MG63 (cell line): ENCODE measurements at places on chromosomes 2 and 18. TPM values are rescaled to one million over a fixed set of nuclear protein-coding genes. Genes with fewer than 3 reads are reported as not detected.

MGAT4A gene
- 0.89 and 2.2 TPM in 2 replicates for total RNA-seq

SERPINB4 gene
- total RNA-seq: not detected in 2 replicates

OR6B2 gene
- total RNA-seq: not detected in 2 replicates

PROM2 gene
- 2.0 and 2.3 TPM in 2 replicates for total RNA-seq

RRM2 gene
- total RNA-seq: 31.3 and 33.2 TPM in 2 replicates

RUFY4 gene
- not detected in 2 replicates for total RNA-seq

GKN1 gene
- total RNA-seq: not detected in 2 replicates

PLGLB1 gene
- total RNA-seq: 5.0 TPM in 1 of 2 replicates, not detected in the other

G6PC2 gene
- total RNA-seq: not detected in 2 replicates

CEP68 gene
- total RNA-seq: 4.5 and 4.9 TPM in 2 replicates

DUSP2 gene
- total RNA-seq: 4.9 and 8.7 TPM in 2 replicates

LOXL3 gene
- total RNA-seq: 17.8 and 22.9 TPM in 2 replicates

LAMA1 gene
- 1.1 and 1.6 TPM in 2 replicates for total RNA-seq

TMEM178A gene
- total RNA-seq: not detected in 2 replicates

IL37 gene
- 3.1 and 6.9 TPM in 2 replicates for total RNA-seq

ARHGAP25 gene
- not detected in 2 replicates for total RNA-seq

LYG2 gene
- not detected in 2 replicates for total RNA-seq

HOXD12 gene
- not detected in 2 replicates for total RNA-seq

CFAP65 gene
- 0.03 TPM in 1 of 2 replicates, not detected in the other for total RNA-seq

EGR4 gene
- total RNA-seq: not detected in 2 replicates

CYP26B1 gene
- total RNA-seq: 5.4 and 10.6 TPM in 2 replicates

ZSWIM2 gene
- not detected in 2 replicates for total RNA-seq

EML6 gene
- 0.52 TPM in 1 of 2 replicates, not detected in the other for total RNA-seq

MXD1 gene
- 2.5 and 3.6 TPM in 2 replicates for total RNA-seq

TLX2 gene
- 0.07 and 1.2 TPM in 2 replicates for total RNA-seq

LTBP1 gene
- 93.9 and 95.7 TPM in 2 replicates for total RNA-seq

SCN3A gene
- total RNA-seq: 22.7 and 27.1 TPM in 2 replicates

KCTD1 gene
- 10.6 and 14.5 TPM in 2 replicates for total RNA-seq
